G401 (cell line): ENCODE measurements at places on chromosomes 1 and 21.
A peak's percentile ranks its signal among the peaks of the same experiment; 100 is the strongest.

- no peak for DNase-seq
Measured at GRCh38 chr1:60769082-60769481, 313.3 kb upstream of the NFIA start.

- no peak for DNase-seq
Measured at GRCh38 chr21:38664315-38664714, 141.4 kb upstream of the ETS2 start.

GRCh38 chr1:167863921-167864279, 50.0 kb downstream of the ADCY10 start:
- DNase-seq = no peak

- no peak for DNase-seq
Measured at GRCh38 chr21:41762753-41763152, 4.1 kb downstream of the RIPK4 start.

DNA sequence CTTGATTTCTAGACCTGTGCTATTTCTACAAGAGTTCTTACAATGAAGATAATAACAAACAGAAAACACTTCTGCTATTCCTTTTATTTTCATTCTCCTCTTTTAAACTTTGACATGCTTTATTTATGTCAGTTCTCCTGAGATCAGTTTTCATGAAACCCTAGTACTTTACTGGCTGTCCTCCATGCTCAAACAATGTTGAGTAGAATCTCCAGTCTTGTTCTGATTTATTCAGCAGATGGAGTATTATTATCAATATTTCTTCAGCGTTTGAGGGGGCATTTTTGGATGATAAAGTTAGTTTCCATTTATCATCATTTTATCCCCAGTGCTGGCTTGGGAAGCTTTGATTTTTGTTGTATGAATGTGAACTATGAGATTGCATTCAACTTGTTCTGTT, 85.9 kb upstream of the WARS2 start:
- DNase-seq = no peak

DNA sequence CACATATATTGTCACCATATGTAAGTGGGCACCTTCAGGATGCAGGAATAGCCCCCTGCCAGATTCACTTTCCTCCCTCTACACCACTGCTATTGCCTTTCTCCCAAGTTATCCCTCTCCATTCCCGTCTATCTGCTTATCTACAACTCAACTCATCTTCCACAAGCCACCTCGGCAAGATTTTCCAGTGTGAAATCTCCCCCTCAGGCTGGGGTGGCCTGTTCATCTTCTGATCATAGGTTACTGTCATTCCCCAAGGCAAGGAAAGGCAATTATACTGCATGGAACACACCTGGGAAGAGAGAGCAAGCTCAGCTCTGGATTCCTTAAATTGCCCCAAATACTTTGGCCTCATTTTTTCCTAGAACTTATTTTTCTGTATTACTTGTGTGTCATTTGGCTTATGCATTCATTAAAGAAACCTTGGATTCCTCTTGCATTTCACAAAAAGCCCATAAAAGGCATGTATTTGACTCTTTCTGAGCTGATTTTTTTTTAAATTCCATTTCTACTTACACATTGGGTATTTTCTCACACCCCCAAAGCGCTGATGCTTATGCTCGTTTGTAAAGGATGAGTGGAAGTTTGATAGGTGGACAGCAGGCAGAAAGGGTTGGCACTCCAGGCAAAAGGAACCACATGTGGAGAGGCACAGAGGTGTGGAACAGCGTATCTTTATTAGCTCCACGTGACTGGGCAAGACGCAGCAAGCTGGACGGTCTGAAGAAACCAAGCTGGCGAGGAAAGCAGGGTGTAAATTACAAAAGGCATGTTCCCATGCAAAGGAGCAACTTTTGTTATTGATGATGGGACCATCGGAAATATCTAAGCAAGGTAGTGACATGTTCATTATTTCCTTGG, 169.7 kb upstream of the RAB4A start:
- no peak for DNase-seq

DNA sequence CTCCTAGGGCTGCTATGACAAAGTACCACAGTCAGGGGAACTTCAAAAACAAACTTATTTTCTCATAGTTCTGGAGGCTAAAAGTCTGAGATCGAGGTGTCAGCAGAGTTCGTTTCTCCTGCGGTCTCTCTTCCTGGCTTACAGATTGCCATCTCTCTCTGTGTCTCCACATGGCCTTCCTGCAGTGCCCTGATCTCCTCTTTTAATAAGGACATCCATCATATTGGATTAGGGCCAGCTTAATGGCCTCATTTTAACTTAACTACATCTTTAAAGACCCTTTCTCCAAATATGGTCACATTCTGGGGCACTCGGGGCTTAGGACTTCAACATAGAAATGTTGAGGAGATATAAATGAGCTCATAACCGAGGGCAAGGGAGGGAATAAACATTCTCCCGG, 12.2 kb downstream of the C1orf74 start:
- DNase-seq = no peak

GRCh38 chr1:15272009-15272781, 25.2 kb downstream of the FHAD1 start:
- peak; percentile 90 for DNase-seq

DNA sequence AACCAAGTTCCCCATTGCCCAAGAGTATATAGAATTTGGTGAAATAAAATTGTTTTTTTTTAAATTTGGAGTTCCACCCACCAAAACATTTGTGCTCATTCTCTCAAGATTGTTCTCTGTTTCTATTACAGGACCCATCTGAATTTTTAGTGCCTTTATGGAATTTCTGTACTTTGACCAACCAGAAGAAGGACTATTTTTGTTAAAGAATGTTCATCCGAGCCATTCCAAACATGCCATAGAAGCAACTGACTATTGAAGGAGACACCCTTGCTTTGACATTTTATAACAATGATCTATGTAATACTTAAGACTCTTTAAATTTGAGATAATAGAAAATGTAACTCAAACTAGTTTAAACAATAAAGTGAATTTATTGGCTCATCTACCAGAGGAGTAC, 655.7 kb upstream of the ADAMTS5 start:
- DNase-seq = no peak

DNA sequence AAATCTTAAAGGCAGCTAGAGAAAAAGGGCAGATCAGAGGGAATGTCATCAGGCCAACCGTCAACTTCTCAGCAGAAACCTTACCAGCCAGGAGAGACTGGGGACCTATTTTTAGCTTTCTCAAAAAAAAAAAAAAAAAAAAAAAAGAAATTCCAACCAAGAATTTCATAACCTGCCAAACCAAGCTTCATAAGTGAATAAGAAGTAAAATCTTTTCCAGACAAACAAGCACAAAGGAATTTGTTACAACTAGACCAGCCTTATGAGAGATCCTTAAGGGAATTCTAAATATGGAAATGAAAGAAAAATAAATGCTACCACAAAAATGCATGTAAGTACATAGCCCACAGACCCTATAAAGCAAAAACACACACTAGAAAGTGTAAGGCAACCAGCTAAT, 267.7 kb downstream of the AKT3 start:
- no peak for DNase-seq

GRCh38 chr1:220708936-220709801, 19.0 kb downstream of the C1orf115 start:
- DNase-seq = no peak

DNA sequence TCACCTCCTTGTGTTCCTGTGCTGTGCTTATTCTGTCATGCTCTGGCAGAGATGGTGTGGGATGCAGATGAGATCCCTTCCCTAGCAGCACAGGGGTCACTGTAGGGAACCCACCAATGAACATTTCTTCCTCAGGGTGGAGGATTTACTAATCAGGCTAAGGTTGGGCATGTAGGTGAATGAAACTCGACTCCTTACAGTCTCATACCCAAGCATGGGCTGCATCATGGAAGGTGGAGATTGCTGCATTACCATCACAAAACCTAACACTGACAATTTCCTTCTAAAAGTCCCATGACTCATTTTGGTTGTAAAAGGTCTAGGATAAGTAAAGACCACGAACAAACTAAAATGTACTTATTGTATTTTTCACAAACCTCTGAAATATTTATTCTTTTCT, 399.9 kb downstream of the DSCAM start:
- no peak for DNase-seq

GRCh38 chr1:9186082-9186859, 48.3 kb upstream of the H6PD start:
- DNase-seq = no peak

DNA sequence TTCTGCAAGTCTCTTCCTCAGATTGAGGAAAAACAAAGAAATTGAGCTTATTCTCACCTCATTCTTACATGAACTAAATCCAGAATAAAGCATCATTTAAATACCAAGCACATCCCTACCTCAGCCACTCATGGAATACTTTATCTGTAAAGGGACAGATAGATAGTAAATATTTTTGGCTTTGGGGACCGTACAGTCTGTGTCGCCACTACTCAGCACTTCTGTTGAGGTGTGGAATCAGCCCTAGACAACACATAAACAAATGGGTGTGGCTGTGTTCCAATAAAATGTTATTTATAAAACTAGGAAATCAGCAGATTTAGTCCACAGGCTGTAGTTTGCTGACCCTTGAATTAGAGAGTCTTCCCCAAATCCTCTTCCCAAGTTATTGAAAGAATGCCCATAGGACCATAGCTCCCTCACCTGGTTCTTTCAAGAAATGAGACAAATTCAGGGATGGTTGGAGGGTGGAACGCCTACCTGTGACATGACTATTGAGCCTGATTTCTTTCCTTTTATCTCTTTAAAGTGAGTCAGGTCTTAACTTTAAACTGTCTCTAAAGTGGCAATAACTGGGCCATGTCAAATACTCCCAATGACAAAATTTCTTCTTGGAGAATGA, 878.5 kb downstream of the USP25 start:
- DNase-seq = peak; percentile 28

GRCh38 chr1:201282931-201283829, at the start of gene PKP1:
Gene PKP1, plus strand, starts transcription at chr1:201283506. Its CDS starts 197 bp downstream, at chr1:201283703.
- no peak for DNase-seq

DNA sequence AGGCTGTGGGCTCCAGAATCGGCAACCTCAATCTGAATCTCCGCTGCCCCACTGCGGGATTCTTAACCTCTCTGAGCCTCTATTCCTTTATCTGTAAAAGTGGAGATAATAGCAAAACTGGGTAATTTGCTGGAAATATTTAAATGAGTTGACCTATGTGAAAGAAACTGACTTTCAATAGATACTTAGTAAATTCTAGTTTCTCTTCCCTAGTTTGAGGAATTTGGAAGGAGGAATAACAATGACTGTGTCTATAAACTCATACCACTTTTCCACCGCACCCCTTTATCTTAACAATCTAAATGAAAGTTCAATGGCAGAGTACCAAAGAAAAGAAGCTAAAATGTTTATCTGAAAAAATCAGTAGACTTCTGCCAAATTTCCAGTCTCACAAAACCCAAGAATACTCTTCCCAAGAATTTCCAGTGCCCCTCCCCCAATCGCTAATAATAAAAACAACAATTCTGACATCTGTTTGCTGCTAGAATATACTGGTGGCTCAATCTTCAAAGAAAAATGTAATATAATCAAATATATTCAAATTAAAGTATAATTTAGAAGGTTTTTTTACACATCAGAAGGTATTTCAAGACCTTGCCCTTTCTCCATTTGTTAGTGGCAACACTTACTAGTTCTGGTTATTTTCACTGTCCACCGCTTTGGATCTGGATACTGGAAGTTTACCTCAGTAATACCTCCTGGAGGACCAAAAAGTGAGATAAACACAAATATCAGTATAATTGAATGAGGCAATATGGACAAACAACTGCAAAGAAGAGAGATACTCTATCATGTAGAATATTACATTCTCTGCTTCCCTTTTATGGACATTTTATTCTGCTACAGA, 171.2 kb downstream of the LTN1 start:
- peak; percentile 59 for DNase-seq

GRCh38 chr1:25430967-25431881, 527 bp downstream of the MACO1 start:
- no peak for DNase-seq

DNA sequence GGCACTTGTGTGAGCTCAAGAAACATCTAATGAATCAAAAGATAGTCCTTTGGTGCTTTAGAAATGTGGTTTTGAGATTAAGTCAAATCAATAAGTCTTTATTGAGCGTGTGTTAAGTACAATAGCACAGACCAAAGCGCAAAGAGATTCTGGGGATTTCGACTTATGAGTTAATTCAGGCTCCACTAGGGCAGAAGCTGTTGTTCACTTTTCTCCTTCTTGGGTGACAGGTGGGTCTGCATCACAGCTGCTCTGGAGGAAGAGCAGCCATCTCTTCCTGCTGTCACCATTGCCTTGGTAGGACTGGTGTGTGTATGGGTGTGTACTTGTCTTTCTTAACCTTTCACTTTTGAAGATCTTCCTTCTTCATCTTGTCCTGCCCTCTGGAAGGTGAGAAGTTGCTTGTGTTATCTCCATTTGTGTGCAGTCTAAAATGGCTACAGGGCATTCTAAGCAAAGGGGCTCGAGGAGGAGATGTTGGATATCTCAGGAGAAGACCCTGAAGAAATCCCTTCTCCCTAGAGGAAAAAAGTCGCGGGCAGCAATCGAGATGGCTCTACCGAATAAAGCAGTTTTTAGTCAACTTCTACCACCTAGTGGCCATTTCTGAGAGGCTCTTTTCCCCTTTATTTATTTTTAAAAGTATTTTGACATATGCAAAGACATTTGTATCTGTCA, 22.9 kb upstream of the DISC1 start:
- peak; percentile 64 for DNase-seq

DNA sequence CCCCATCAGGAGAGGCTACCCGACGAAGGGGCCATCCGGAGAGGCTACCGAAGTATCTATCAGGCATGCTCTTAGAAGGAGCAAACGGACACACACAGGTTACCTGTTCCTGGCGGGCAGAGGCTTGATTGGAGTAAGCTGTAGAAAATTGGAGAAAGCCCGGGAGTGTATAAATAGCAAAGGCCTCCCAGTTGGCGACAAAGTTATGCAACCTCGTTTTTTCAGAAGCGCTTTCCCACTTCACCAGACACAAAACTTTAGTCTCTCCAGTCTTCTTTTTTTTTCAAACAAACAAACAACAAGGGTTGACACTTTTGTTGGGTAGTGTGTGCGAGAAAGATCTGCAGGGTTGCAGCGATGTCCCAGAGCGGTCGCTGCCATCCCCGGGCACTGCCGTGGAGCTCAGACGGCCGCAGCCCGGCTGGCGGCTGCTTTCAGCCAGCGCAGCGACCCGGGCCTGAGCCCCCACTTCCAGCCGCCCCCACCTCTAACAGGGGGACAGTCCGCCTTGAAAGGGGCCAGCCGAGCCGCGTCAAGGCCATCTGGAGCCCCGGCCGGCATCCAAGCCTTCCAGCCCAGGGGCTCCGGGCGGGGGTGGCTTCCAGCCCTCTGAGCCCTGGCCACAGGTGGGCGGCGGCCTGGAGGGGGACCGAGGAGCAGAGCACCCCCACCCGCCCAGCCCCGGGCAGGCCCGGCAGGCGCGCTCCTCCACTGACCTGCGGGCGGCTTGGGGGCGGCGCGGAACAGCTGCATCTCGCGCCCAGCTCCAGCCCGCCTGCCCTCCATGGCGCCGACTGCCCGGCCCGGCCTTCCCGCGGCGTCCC, 616 bp downstream of the MCOLN3 start:
- no peak for DNase-seq
